ENCODE measurements at places on chromosomes 2 and 18. TPM values are rescaled to one million over a fixed set of nuclear protein-coding genes. Genes with fewer than 3 reads are reported as not detected.

Gene TCF23
- total RNA-seq = 8.5 TPM

GRCh38 chr2:38605298-38605830, 2.6 kb upstream of the HNRNPLL start:
- no peak overlapping the region for H3K4me3 ChIP-seq
- DNase-seq = no peak
- no peaks in the 10 kb centered on the region for H3K27me3 ChIP-seq
- H3K27ac ChIP-seq = no peak overlapping the region

DNA sequence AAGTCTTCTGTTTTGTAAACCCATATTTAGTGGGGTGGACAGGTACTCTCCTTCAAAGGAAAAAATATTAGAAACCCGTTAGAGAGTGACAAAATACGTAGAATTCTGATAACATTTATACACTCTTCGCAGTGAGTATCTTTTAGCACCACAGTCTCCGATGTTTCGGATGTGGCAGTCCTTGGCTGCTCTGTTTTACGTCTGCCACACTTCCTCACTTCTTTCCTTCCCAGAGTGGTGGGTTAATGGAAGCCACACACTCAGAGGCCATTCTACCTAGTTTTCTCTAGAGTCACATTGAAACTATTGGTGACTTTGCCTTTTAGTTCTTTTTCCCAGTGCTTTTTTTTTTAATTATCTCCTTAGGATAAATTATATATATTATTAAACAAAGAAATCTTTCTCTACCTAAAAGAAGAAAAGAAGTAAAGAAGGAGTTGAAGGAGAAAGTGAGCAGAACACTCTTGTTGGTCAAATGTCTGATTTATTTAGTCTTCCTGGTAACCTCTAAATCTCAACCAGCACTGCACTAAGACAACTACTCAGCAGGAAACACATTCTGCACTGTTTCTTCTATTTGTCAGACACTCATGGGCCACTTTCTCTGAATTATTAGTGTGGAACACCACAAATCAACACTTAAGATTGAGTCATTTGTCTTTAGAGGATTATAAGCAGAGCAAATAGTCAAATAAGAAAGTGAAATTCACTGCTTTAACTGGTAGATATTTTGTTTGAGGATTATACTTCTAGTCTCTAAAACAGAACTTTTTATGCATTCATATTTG, 451.3 kb upstream of the TMEFF2 start:
- no peaks in the 10 kb centered on the region for H3K4me1 ChIP-seq
- H3K27me3 ChIP-seq = no peaks in the 10 kb centered on the region
- H3K27ac ChIP-seq = no peak overlapping the region

Gene MLPH
- total RNA-seq = 371 TPM

DNA sequence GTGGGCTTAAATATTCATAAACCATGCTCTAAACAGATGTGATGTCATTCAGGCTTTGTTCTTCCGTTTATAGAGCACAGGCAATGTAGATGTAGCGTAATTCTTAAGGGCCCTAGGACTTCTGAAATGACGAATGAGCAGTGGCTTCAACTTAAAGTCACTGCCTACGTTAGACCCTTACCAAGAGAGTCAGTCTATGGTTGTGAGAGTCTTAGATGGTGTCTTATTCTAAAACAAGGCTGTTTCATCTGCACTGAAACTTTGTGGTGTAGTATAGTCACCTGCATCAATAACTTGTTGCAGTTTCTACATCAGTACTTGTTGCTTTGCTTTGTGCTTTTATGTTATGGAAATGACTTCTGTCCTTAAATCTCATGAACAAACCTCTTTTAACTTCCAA, 56.0 kb downstream of the PIK3C3 start:
- no peaks in the 10 kb centered on the region for H3K27me3 ChIP-seq
- H3K36me3 ChIP-seq = no peaks in the 10 kb centered on the region
- H3K4me1 ChIP-seq = no peaks in the 10 kb centered on the region
- no peak overlapping the region for H3K27ac ChIP-seq
- H3K4me3 ChIP-seq = no peak overlapping the region

DNA sequence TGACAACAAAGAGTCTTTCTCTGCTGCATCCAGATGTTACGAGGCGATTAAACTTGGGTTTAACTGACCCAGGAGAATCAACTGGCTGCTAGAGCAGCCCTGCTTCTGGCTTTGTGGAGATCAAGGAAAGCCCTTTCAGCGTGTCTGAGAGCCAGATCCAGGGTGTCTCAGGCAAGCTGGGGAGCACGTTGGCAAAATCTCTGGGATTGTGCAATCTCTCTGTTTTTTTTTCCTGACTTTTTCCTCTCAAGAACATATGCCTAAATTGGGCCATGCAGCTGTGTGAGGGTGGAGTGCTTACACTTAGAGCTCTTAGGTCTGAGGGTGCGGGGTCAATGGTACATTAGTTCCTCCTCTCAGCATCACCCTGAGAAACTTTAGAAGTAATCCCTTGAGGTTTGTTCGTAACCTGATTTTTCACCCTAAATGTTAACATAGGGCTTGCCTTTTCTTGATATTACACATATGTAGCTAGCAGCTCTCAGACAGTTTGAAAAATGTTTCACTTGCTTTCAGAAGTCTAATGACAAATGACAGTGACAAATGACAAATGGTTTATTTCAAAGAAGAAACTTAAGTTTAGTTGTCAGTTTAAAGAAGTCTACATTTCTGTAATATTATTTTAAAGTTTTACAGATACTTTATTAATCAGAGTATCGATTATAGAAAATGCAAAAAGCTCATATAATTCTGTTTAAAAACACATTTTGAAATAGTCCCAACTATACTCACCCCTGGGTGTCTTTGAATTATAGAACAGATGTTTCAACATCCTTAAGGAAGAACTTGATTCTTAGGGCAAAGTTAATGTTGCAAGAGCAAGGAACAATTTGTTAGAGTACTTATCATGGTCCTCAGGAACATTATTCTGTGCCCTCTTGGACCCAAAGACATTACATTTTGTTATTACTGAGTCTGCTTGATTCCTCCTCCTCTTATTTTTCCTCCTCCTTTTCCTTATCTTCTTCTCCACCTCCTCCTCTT, 38.4 kb upstream of the ZSWIM2 start:
- no peaks in the 10 kb centered on the region for H3K4me1 ChIP-seq
- no peaks in the 10 kb centered on the region for H3K36me3 ChIP-seq
- no peaks in the 10 kb centered on the region for H3K27me3 ChIP-seq
- H3K4me3 ChIP-seq = no peak overlapping the region
- no peak for DNase-seq
- H3K27ac ChIP-seq = no peak overlapping the region

DNA sequence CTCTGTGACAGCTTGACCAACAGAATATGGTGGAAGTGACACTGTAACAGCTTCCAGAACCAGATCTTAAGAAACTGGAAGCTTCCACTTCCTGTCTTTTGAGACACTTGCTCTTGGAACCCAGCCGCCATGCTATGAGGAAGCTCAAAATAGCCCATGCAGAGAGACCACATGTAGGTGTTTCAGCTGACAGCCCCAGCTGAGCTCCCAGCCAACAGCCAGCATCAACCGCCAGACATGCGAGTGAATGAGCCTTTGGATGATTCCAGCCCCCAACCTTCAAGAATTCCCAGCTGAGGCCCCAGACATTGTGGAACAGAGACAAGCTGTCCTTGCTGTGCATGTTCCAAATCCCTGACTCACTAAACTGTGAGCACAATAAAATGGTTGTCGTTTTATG, 27.9 kb downstream of the ACVR1 start:
- no peak for DNase-seq
- H3K4me1 ChIP-seq = no peaks in the 10 kb centered on the region
- H3K36me3 ChIP-seq = no peaks in the 10 kb centered on the region
- no peak overlapping the region for H3K27ac ChIP-seq
- no peaks in the 10 kb centered on the region for H3K27me3 ChIP-seq
- H3K4me3 ChIP-seq = no peak overlapping the region

Gene ALK
- total RNA-seq = 1.2 TPM

DNA sequence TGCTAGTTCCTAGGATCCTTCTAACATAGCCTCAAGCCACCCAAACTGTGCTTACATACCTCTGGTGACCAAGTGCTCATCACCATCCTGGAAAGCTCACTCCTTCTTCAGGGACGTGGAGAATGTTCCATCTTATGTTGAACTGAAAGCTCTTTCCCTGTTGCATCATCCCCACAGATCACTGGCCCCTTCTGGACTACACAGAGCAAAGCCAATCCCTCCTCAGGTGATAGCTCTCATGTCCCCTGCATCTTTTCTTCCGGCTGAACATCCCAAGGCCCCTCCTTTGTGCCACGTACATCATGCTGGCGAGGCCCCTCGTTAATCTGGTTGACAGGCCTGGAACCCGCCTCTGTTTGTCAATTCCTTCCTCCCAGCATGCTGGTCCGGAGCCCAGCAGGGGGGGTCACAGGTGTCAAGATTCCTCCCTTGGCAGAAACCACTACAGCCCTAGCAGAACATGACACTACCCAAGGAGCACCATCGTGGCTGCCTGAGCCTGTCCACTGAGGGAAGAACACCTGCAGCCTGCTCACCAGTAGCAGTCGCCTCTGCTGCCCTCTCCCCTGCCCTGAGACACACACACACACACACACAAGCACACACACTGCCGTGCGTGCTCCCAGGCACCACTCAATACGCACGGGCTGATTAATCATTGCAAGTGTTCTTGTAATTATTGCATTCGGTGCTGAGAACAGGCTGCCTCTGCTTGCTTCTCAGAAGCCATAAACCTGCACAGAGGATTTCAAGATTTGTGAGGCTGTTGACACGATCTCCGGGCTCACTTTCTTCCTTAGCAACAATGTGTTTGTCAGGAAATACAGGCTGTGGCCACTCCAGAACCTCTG, 6.3 kb upstream of the KCNK3 start:
- H3K4me3 ChIP-seq = no peak overlapping the region
- H3K27me3 ChIP-seq = no peaks in the 10 kb centered on the region
- H3K4me1 ChIP-seq = no peaks in the 10 kb centered on the region
- H3K36me3 ChIP-seq = no peaks in the 10 kb centered on the region

DNA sequence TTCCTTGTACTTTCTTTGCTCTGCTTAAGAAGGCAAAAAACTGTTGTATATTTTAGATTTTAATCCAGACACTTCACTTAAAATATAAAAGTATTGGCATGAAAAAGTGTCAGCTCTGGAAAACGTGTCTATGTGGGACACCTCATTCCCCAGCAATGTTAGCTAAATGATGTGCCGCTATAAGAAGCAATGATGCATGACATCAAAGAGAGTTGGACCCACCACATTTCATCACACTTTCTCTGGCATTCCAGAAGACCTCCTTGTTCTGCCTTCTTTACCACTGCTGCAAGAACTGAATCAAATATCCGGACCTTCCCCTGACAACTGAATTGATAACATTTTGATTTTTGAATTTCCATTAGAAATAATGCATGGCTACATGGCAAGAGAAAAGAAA, 242.4 kb upstream of the TANK start:
- no peak overlapping the region for H3K27ac ChIP-seq
- no peaks in the 10 kb centered on the region for H3K4me1 ChIP-seq
- DNase-seq = no peak
- no peaks in the 10 kb centered on the region for H3K36me3 ChIP-seq
- no peaks in the 10 kb centered on the region for H3K27me3 ChIP-seq

DNA sequence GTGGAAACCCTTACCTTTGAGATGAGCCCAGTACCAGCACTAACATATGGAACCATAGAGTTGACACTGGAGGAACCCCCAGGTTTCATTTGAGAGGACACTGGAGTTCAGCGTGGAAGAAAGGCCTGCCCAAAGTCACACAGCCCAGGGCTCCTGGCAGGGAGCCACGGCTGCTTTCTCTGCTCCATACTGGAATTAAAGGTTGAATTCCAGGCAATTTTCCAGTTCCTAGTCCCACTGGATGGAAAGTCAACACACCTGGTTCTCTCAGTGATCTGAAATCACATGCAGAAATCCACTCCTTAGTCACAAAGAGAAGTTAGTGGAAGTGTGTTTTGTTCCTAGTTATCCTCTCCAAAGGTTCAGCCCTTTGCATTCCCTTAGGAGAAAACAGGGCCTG, 336.1 kb upstream of the SKOR2 start:
- H3K4me1 ChIP-seq = no peaks in the 10 kb centered on the region
- no peaks in the 10 kb centered on the region for H3K27me3 ChIP-seq
- peak; percentile 39 for DNase-seq
- H3K27ac ChIP-seq = peak overlapping the region; percentile 35

DNA sequence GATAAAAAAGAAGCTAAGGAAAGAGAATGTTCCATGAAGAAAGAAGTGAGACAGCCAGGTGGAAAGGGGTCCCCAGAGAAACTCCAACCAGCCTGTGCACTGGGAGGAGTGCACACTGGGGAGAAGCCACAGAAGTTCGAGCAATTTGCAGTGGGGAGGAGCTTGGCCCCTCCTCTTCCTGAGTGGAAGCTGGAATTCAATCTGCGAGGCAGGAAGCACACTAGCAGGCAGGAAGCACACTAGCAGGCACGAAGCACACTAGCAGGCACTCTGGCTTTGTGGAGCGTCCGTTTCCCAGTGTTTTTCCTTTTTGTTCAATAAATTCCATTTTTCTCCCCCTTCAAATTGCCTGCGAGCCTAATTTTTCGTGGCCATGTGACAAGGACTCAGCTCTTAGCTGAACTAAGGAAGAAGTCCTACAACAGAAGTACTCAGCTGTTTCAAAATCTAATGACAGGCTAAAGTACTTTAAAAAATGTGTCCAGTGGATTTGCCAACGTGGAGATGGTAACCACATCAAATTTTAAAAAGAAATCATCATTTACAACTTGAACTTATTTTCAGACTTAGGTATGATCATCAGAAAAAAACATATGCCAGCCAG, 21.4 kb upstream of the SPIRE1 start:
- DNase-seq = no peak
- no peaks in the 10 kb centered on the region for H3K36me3 ChIP-seq
- no peak overlapping the region for H3K27ac ChIP-seq
- H3K27me3 ChIP-seq = no peaks in the 10 kb centered on the region

Data from prostate gland (tissue), 2 donors.